ENCODE measurements at places on chromosomes 11 and 22.

DNA sequence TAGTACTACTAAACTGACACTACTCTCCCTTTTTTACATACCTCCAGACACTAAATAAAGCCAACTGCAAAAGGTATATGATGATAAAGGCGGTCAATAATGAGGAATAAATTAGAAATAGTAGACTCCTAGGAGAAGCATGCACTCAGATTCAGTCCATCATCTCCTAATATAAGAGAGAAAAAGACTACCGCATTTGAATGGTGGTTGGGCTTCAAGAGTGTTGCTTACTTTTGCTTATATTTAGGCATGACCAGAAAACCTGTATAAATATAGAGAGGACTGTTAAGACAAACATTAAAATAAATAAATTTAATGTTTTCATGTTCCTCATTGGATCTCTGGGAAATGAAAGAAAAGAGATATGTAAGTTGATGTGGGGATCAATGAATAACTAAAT, 1137.0 kb downstream of the FAM181B start:
- DNase-seq = no peak

DNA sequence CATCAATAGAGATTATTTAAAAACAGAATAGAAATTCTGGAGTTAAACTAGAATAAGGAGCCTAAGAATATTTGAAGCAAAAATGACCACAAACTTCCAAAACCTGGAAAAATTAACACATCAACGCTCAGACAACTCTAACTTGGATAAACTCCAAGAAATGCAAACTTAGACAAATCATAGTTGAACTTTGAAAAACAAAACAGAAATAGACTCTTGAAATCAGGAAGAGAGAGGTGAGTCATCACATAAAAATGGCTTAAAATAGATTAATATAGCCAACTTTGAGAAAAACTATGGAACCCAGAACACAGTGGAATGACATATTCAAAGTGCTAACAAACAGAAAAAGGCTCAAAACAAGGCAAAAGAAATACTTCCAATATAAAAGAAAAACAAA, 974.2 kb downstream of the JRKL start:
- peak; percentile 23 for DNase-seq

- no peak for DNase-seq
Observed at GRCh38 chr11:70496591-70497535, 98.5 kb downstream of the CTTN start.

DNA sequence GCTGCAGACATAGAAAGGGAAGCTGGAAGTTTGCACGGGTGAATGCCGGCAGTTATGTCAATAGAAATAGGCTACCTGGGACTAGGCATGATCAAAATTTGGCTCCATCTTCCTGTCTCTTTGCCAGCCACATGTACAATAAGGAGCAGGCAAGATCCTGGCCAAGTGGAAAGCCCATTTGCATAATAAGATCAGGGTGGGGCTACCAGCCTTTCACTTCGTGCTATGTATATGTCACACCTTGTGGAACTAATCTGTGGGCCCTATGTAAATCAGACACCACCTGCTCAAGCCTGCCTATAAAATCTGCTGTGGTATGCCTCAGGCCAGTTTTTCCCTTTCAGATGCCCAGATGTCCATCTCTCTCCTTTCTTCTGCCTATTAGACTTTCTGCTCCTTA, 79.3 kb upstream of the DRD2 start:
- DNase-seq = no peak

DNA sequence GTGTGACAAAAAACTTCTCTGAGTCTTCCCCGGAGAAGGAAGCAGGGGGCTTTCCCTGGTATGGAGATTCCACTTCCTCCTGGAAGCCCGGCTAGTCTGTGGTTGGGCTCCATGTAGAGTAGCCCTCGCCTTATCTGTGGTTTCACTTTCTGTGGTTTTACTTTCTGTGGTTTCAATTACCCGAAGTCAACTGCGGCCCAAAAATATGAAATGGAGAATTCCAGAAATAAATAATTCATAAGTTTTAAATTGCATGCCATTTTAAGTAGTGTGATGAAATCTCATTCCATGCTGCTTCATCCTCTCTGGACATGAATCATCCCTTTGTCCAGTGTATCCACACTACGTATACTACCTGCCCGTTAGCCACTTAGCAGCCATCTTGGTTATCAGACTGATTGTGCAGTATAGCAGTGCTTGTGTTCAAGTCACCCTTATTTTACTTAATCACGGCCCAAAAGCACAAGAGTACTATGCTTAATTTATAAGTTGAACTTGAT, 275.0 kb upstream of the SESN3 start:
- DNase-seq = peak; percentile 73

DNA sequence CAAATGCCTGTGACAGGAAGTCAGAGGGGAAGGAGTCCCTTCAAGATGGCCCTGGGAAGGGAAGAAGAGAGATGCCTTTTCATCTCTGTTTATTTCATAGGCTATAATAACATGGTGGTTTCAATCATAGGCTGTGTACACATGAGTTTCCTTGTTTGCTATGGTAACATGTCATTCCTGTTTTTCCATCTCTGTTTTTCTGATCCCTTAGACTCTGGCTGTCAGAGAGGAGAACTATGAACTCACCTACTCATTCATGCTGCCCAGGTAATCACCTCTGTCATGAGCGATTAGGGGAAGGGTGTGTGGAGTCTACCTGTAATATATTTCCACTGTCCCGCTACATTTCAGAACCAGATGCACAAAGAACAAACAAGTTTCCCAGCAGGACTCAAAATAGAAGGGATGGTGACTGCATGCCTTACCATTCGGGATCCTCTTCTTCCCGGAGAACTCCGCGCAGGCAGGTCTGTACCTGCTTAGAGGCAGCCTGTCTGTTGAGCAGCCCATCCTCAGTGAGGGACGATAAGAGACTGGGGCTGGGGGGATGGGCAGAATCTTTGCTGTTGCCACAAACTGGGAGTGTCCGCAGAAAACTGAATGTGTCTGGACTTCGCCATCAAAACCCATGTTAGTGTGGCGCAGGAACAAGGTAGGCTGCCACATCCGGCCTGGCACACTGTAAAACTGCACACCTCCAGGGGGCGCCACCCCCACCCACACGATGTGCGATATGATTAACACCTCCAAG, 7.1 kb upstream of the PEX26 start:
- no peak for DNase-seq

- DNase-seq = no peak
Observed at GRCh38 chr22:49937758-49938564, 19.5 kb downstream of the CRELD2 start.

GRCh38 chr11:56750190-56750589, 1.7 kb upstream of the OR9G4 start:
- no peak for DNase-seq

DNA sequence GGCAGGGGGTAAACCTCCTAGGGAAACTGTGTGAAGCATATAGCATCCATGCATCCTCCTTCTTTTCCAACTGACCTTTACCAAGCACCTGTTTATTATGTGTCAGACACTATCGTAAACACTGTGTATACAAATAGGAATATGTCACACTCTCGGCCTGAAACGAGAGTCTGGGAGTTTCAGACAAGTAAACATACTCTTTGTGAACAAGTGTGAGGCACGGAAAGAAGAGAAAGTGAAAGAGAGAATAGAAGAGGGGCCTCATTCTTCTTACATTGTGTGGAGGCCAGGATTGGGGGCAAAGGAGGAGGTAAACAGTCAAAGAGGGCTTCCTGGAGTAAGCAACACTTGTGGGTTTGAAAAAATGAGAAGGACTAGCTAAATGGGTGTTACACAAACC, 16.4 kb downstream of the CSNK2A3 start:
- DNase-seq = no peak

DNA sequence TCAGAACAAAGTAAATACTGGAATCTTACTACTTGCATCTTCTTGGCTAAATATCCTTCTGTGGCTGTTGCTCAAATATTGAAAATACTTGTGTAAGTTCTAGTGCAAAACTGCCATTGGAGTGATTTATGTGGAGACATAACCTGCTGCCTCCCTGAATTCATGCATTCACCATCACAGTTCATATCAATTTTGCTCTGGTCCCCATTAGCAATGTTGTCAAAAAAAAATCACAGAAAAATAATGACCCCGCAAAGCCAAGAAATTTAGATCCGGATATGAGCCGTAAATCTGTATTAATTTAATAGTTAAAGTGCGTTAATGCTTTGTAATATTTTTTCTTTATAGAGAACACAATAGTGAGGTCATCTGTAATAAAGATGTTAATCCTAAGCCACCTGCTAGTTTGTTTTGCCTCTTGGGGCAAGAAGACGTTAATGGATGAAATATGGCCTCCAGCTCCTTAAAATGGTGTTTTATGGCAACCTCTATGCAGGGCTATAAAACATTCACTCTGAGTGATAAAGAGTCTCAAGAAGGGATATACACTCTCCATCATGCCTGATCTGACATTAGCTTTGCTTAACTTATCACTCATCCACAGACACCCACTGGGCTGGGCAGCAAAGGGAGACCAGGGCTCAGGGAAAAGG, 255.9 kb downstream of the INSC start:
- no peak for DNase-seq

DNA sequence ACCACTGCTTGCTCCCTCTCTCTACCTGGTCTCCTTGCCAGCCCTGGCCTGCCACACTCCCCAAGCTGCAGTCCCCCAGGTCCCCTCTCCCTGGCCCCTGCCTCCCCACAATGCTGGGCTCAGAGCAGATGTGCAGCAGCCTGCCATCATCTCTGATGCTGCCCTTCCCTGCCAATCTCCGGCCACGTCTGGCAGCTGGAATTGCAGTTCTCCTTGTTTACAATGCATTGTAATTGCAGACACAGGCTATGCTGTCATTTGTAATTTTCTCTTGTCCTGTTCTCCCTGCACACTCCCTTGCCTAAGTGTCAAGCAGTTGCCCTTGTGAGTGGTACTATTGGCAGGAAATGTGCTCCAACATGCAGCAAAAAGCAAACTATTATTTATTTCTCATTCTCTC, 222.3 kb downstream of the NTM start:
- DNase-seq = no peak

DNA sequence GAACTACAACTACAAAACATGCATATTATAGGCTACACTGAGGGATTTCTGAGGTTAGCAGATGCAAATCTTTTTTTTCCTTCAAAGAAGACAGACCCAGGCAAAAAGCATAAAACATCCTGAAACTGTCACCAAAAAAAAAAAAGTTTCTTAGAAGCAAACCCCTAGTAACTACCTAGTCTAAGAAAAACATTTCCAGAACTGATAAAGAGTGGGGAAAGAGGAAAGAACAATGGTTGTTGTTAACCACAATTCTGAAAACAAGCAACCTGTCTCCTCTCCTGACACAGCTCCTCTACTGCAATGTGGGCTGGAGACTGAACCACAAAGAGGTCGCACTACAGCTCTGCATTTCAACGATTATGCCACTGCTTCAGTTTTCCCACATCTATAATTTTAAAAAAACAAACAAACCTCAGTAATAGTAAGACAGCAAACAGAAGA, 15.0 kb downstream of the DENND5A start:
- peak; percentile 63 for DNase-seq

- DNase-seq = no peak
Observed at GRCh38 chr22:47011131-47011858, 248.8 kb downstream of the TBC1D22A start.

GRCh38 chr22:46721501-46722085, 16.5 kb downstream of the CERK start:
- DNase-seq = no peak

- no peak for DNase-seq
Observed at GRCh38 chr11:116931206-116931953, 94.0 kb upstream of the APOA1 start.

DNA sequence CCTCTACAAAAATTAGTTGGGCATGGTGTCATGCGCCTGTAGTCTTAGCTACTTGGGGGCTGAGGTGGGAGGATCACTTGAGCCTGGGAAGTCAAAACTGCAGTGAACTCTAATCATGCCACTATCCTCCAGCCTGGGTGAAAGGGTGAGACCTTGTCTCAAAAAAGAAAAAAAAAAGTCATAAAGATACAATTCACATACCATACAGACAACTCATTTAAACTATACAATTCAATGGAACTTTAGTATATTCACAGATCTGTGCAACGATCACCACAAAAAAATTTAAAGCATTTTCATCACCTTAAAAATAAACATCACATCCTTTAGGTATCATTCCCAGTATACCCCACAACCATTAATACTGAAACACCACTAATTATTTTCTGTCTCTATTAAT, 201.2 kb downstream of the PGR start:
- DNase-seq = no peak

DNA sequence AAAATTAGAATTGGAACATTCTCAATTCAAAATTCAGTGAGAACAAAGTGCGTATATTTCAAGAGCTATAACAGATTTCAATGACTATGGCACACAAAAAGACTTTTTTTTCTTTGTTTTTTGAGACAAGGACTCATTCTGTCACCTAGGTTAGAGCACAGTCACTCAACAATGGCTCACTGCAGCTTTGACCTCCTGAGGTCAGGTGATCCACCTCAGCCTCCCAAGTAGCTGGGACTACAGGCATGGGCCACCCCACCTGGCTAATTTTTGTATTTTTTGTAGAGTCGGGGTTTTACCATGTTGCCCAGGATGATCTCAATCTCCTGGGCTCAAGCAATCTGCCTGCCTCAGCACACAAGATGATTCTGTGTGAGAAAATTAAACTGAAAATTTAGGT, 51.5 kb downstream of the PIK3C2A start:
- no peak for DNase-seq

DNA sequence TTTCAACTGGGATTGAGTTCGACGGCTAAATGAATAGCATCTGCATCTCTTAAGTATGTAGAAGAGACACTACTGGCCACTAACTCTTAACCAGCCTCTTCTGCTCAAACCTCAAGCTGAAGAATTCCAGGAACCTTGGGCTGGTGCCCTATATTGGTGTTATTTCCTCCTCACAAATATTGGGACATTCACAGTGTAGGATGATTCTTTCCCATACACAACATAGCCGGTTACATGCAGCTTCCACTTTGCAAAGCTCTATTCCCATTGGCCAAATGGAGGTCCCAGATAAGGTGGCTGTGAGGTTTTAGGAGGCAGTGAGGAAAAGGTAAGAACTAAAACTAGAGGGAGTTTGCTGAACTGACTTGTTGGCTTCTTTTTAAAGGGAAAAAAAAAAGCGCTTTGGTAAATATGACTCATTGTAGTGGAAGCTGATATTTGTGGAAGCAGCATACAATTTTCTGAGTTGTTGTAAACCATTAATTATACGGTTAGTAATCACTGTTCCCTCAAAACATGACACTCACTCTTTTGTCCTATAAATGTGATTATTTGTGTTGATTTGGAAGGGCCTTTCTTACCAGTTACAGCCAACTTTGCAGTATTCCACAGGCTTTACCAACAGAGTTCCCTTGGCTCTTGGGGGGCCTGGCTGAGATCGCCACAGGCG, 17.6 kb downstream of the C22orf31 start:
- DNase-seq = peak; percentile 69

- peak; percentile 47 for DNase-seq
Observed at GRCh38 chr11:68099474-68100405, 21.4 kb downstream of the CHKA start.
